Omental fat pad (tissue), 4 donors: ENCODE measurements at places on chromosomes 6 and 20.

DNA sequence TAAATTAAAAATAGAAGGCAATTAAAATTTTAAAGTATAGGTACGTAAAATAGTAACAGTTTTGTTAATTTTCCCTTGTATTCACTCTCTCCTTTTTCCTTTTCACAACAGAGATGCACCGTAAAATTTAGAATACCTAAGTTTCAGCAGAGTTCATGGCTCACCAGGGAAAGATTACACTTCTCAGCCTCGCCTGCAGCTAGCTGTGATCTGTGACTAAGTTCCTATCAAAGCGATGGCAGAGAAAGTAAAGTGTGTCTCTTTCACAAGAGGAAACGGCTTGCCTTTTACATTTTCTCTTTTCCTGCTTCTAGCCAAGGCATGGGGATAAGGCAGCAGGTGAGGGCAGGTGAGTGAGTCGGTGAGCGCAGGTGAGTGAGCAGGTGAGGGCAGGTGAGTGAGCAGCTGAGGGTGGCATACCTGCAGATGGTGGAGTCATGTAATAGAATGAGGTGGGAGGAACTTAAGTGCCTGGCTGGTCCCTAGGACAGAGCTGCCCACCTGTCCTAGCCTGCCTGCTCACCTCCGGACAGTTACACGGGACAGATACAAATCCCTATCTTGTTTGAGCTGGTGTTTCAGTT is 30.9 kb downstream of the ZFP64 start:
- DNase-seq, result no peak

- no peak for DNase-seq
Measured at GRCh38 chr20:16049529-16050093, 523.6 kb downstream of the KIF16B start.

DNA sequence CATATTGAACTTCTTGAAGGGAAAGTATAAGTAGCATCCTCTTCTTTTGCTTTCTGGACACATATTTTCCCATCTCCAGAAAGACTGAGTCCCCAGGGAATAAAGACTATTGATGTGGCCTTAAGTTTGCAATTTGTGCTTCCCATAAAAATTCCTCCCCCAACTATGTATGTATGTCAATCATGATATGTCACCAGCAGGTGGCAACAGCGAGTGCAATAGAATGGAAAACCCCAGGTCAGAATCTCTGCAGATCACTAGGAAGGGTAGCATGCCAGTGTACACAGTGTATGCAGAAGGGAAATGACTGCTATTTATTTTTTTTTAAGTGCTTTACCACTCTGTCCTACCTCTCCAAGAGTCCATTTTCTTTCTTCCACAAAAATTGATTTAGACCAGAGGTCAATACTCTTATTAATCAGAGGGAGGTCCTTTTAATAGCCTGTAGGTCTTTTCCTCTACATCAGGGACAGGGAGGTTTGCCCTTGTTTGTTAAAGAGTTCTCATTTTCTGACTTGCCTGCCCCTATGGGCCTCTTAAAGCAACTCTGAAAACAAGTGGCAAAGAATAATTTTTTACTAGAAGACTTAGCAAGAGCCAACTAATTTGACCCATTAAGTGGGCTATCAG is 61.4 kb downstream of the BMP2 start:
- peak; percentile 85 for DNase-seq

GRCh38 chr6:9496837-9497236 is 918.0 kb downstream of the TFAP2A start:
- DNase-seq, result no peak

DNA sequence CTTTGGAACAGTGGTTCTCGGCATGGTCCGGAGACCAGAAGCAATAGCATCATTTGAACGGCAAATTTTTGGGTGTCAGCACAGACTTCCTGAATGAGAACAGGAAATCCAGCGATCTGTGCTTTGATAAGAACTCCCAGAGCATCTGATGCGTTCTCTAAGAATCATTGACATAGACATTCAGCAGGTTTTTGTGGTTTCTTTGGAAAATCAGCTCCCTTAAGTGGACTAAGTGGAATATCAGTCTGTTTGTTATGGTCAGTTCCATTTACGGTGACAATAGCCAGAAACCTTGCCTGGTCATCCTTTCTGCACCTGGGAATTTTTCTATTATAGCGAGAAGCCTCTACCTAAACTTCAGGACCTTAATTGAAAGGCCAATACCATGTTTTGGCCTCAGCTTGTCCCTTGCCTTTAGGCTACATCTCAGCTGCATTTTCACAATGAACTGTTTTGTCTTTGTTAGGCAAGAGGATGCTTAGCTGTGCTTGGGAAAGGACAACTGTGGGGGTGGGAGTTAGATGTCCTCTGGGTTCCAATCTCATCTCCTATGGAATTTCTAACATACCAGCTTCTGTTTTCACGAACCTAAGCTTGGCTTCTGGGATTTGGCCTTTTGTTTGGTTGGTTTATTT is 299.7 kb downstream of the CDKAL1 start:
- DNase-seq, result no peak

DNA sequence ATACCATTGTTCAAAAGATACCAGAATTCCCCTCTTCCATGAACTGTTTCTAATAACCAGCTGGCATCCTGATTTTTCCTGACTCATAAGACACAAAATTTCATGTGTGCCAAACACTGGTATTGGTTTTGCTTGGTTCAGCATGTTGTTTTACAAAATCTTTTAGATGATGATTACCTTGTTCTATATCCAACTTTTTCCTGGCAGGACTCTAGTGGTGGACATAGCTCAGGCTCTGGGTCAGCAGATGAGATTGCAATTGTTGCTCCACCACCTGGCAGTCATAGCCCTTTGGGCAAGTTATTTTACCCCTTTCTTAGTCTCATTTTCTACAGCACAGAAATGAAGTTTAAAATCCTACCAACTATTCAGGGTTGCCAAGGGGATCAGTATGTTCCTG is 6.2 kb downstream of the TRIM38 start:
- DNase-seq, result no peak

DNA sequence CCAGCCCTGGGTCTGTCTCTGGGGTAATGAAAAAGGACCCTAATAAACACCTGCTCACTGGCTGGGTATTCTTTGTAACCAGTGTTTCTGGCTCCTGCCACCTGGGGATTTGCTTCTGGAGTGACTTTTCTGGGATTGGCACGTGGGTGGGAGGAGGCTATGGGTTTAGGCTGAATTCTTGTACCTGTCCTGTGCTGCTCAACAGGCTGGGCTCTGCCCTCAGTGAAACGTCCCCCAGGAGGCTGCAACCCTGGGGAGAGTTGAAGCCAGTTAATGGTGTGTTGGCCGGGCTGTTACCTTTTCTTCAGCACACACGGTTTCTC is 6.8 kb downstream of the NPBWR2 start:
- DNase-seq, result no peak

- no peak for DNase-seq
Measured at GRCh38 chr6:63649269-63649668, 13.7 kb downstream of the PHF3 start.

DNA sequence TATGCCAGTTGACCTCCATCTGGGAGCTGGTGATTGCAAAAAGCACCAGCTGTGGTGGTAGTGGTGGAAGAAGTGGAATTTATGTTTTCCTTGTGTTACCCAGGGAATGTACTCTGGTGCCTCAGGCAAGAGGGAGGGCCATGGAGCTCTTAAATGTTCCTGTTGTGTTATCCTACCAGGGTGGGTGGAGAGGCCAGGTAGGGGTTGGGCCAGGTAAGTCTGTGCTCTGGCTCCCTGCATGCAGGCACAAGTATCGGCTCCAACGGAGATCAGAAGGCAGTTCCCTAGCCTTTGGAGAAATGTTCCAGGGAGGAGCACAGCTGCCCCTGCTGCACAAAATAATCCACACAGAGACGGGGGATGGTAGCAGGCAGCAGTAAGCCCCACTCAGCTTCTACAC is 419.3 kb upstream of the EYS start:
- DNase-seq, result no peak

GRCh38 chr6:87241304-87241703 is 81.1 kb upstream of the SMIM8 start:
- DNase-seq, result no peak

DNA sequence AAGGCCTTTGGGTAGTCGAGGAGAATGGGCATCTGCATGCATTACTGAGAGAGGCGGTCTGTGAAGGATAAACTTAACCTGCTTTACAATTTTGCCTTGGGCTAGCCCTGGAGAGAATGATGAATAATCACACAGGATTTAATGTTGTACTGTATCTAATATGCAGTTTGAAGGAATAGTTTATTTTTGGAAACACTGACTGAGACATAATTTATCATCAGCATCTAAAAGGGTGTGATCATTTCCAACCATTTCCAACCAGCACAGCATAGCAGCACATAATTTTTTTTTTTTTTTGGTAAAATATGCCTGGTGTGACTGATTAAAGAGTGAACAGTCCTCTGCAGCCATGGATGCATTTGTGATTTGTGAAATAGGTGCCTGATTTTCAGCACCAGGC is 519.5 kb downstream of the PHF3 start:
- DNase-seq, result no peak

- no peak for DNase-seq
Measured at GRCh38 chr6:156808287-156808686, 31.1 kb downstream of the ARID1B start.

- DNase-seq, result no peak
Measured at GRCh38 chr6:72559067-72559466, 62.8 kb upstream of the KCNQ5 start.

GRCh38 chr6:37168811-37169495 is 999 bp upstream of the PIM1 start:
- peak; percentile 47 for DNase-seq

- DNase-seq, result no peak
Measured at GRCh38 chr6:42140032-42140431, 2.4 kb downstream of the C6orf132 start.

DNA sequence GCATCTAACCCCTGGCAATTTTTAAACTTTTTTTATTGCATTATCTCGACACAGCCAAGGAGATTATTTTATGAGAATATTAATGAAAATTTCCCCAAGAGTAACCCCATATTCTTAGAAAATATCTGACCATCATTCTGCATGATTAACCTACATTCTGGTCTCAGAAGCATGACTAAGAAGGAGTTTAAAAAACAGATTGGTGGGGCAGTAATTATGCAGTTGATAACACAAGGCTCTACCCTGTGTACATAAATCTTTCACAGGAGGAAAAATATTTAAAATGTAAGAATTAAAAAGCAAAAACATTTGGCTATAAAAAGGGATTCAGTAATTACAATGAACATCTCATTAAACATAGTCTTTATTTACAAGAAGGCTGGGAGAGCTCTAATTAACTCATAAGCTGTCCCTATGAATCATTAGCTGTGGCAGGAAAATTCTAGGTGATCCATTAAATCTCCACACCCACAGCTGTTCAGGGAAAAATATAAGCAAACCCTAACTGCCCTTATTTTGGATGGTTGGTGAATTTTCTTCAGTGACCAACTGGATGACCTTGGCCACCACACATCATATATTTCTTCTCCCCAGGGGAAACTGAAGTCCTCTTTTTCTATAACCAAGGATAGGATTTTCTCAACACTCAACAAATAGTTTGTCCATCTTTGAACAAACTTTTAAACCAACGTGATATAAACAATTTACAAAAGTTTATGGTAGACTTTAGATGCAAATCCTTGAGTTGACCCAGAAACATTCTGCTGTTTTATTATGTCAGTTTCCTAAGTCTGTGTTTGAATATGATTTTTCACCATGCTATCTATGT is 59.5 kb downstream of the PDE7B start:
- DNase-seq, result no peak

DNA sequence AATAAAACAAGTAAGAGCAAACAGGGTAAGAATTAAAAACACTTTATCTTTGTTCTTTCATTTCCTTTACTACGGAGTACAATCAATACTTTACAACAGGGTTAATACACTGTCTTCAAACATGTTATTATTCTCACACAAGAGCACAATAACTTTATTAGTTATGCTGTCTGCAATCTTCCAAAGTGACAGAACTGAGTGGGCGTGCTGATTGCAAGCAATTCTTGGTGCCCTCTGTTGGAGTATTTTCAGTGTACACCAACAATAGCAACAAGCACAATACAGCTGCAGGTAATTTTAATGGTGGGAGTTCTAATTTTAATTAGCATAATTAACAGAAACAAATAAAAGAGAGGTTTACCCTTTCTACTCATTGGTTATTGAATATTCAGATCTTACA is 33.9 kb upstream of the PTPRK start:
- no peak for DNase-seq

GRCh38 chr6:83860359-83860755 is 868 bp downstream of the CYB5R4 start:
- no peak for DNase-seq

DNA sequence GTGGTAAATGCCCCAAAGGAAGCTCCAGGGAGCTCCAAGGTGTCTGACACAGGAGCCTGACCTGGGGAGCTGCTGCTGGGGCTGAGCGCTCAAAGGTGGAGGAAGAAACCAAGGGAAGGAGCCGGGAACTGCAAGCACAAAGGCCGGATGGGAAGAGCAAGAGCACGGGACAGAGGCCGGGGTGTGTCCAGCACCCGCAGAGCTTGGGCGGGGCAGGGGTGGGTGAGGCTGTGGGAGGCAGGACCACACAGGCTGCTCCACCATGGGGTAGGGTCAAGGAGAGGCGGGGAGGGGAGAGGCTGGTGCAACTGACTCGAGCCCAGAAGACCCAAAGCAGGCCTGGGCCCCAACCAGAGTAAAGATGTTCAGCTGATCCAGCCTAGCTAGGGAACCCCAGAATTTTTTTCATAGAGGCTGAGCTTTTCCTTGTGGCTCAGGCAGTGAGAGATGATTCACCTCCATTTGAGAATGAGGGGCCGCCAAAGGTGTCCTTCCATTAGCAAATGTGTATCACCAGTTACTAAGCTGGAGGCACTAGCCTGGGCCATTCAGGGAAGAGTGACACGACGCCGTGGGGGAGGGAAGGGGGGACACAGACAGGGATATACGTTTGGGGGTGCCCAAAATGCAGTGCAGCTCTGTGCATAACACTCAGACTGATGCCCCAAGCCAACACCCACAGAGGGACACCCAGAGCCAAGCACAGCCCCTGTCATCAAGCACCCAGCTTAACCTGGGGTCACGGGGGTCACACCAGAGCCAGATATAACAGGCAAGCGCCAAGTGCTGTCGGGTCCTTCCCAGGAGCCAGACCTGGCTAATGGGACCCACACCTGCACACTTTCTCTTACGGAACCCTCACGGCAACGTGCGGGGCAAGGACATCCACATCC is 21.3 kb upstream of the TLDC2 start:
- DNase-seq, result no peak

DNA sequence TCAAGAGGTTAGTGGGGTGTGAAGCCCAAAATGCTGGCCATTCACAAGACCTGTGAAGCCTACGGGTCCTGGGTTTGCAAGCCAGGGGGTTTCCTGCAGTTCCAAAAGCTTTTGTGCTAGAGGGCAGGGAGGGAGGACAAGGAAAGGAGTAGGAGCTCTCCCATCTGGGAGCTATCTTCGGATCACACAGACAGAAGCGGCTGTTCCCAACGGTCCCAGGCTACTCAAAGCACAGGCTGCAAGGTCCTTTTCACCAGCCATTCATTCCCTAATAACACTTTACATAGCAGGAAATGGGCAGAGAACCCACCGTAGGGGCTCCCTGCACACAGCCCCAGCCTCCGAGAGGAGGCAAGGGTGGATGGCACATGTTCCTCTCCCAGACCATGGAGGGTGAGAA is 296.9 kb downstream of the FOXC1 start:
- DNase-seq, result no peak

GRCh38 chr20:8870652-8871051 is 198.2 kb upstream of the PLCB4 start:
- no peak for DNase-seq

GRCh38 chr20:53611449-53611894 is 17.8 kb upstream of the ZNF217 start:
- DNase-seq, result no peak
